ENCODE measurements at places on chromosomes 2 and 18.

- DNase-seq: peak; percentile 50
Measured at GRCh38 chr2:223941579-223942277, 3.4 kb downstream of the WDFY1 start.

GRCh38 chr2:122745603-122746002, 990.2 kb downstream of the TSN start:
- DNase-seq: no peak

GRCh38 chr2:16425462-16426336, 239.9 kb downstream of the CYRIA start:
- no peak for DNase-seq

DNA sequence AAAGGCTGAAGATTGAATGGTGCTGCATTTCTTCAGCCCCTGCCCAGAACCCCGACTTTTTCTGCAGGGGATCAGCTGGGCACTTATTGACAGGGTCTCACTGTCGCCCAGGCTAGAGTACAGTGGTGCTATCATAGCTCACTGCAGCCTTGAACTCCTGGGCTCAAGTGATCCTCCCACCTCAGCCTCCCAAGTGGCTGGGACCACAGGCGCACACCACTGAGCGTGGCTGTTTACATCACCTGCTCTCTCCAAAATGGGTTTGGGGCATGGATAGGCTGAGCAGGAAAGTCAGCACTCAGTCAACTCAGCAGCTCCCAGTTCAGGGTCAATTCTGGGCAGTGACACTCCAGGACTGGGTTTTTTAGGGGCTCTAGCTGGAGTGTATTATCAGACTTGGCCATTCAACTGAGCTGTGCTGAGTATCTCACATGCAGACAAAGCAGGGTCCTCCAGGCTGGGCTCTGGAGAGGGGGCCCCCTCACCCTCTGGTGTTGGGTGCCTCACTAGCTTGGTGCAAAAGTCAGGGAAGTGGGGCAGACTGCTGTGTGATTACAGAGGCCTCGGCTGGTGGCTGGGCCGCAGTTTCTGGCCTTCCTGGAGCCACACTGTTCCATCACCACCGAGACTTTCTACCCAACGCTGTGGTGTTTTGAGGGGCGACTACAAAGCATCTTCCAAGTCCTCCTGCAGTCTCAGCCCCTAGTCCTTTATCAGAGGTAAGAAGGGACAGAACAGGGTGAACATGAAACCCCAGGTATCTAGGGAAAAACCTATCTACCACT, 4.5 kb downstream of the ABHD1 start:
- DNase-seq: no peak

DNA sequence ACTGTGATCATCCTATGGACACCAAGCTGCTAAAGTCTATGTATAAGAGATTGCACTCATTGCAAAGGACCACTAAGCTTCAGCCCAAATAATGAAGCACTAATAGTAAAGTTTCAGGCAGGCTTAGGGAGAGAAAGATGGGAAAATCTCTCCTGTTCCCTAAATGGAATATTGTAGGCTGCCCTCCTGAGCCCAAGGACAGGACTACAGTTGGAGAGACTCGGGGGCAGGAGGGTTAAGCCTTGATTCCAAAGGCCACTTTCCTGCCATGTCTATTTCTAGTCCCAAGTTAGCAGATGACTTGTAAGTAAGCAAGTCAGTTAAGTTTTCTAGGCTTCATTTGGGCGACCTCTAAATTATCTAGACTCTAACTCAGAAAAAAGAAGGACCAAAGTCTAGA, 9.0 kb downstream of the TMEM247 start:
- no peak for DNase-seq

DNA sequence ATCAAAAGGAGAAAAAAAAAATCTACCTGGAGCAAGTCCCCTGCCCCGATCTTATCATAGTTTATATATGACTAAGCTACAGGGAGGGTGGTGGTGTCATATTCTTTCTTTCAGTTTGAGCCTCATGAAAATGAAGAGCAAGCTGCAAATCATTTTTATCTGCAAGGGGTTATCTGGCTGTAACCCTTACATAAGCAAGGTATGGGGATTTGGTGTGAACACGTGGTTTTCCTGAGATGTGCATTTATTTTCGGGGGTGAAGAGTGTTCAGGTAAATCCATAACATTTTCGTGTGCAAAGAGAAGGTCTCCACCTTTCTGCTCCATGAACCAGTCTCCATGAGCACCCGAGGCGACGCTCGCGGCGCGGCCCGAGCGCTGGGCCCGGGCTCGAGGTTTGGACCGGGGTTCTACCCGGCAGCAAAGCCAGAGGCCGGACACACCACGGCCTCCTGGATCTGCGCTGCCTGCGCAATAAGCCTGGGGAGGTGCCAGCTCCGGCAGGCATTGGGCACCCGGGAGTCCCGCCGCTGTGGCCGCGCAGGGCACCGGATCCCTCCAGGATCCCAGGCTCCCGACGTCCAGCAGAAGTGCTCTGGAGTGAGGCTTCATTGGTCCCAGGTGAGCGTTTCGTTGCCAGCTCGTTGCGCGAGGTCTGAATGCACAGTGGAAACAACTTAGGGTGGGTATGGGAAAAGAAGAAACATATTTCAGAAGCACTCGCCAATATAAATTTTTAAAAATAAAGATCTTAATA, 36.1 kb upstream of the GPD2 start:
- peak; percentile 45 for DNase-seq

DNA sequence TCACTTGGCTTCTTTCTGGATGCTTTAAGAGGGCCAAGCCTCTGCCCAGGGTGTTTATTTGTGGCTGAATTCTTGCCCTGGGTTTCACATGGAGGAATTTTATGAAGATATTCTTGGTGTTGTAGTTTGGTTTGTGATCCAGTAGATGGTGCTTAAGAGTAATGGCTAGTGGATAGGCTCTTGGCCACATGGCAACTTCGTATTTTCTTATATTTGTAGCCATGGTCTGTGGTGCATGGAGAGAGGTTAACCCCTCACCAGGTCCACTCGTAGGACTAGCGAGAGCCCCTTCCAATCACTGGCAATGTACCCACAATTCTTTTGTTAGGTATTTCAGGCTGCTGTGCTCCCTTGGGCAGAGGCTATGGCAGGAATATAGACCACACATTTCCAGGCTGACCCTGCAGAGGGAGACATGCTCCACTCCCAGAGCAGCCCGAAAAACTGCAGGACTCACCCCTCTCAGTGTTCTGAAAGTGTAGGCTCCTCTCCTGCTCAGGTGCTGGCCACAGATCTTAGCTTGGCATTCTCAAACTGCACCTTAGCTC, 582.1 kb upstream of the SETBP1 start:
- DNase-seq: no peak

GRCh38 chr2:113390124-113390849, 47.2 kb upstream of the ZNG1B start:
- peak; percentile 68 for DNase-seq

- no peak for DNase-seq
Measured at GRCh38 chr2:172198361-172198760, 95.7 kb upstream of the DLX2 start.

DNA sequence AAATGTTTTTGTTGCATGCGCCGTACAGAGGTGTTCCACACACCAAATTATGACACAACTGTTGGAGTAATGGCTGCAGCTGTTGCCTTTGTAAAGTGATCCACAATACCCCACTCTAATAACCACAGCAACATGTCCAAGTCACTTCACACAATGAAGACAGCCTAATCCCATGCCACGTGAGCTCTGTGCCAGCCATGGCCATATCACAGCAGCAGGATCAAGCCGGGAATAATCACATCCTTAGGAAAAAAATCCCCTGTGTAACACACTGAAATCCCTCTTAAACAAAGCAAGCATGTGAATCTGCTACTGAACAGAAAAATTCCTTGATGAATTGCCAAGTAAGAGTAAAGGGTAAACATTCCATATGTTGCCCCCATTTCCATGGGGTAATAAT, 179.5 kb upstream of the PARD3B start:
- no peak for DNase-seq

DNA sequence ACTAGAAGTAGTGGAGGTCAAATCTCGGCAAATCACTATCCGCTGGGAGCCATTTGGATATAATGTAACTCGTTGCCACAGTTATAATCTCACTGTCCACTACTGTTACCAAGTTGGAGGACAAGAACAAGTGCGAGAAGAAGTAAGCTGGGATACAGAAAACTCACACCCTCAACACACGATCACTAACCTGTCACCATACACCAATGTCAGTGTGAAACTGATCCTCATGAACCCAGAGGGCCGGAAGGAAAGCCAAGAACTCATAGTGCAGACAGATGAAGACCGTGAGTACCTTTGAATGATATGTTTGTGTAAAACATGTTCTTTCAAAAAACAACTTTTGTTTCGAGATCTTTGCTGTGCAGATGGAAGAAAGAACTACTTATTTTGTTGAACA, 502.6 kb downstream of the PTPRM start:
- no peak for DNase-seq

- no peak for DNase-seq
Measured at GRCh38 chr18:52348209-52348608, 8.2 kb downstream of the DCC start.

DNA sequence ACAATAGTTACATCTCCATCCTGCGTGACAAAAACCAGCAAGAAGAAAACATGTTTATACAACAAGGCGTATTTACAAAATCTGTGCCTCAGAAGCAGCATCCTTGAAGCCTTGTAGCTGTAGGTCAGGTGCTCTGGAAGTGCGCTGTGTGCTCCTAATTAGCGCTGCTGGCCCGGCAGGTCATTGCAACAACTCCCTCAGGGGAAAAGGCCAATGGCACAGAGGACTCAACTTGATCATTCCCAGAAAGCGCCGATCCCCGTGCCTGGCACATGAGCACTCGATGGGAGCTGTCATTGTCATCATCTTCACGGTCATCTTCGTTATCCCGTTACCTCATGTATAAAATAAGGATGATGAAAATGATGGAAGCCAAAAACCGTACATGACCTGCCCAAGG, 58.5 kb downstream of the EIPR1 start:
- DNase-seq: no peak

DNA sequence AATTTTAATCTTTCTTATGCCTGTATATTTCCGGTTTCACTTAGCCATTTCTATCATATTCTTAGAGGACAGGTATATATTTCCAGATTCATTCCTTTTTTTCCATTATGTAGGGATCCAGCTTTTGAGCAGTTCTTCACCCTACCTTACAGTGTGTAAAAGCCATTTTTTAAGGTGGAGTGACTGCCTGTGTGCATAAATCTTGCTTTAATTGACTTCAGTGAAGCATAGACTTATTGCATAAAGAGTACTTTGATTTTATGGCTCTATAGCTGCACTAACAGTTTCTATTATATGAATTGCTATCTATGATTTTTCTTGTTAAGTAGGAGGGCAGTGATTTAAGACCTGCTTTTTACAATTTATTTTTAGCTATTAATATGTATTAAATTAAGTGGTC, 132.6 kb downstream of the NYAP2 start:
- no peak for DNase-seq

DNA sequence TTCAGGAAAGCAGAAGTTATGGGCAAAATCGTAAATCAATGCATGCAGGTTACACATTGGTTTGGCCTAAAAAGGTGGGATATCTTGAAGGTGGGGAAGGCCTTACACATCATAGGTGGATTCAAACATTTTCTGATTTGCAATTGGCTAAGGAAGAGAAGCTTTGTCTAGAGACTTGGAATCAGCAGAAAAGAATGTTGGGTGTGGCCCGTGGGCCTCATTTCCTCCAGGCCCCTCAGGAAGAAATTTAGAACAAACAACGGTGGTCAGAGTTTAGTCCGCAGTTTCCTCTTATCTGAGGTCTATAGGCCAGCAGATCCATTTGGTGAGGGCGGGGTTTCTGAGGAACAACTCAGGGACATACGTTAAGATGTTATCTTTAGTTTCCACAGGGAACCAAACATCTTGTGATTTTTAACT, 50.9 kb upstream of the AFF3 start:
- DNase-seq: no peak

GRCh38 chr2:181305301-181306123, 151.7 kb upstream of the ITGA4 start:
- DNase-seq: peak; percentile 60

- DNase-seq: no peak
Measured at GRCh38 chr2:128868686-128869551, 550.3 kb upstream of the HS6ST1 start.

DNA sequence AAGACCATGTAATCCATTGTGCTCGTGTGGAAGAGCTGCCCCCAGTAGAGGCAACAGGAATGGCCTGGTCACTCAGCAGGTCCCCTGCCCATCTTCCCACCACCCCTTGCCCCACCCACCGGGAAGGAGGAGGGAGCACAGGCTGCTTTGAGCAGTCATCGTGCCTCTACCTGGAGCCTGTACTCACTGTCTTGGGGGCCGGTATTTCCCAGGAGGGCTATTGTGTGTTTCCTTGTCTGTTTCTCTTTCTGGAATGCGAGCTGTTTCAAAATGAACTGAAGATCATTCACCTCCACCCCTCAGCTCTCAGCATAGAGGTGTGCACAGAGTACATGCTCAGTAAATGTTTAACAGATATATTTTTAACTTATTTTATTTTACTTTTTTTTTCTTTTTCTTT, 7.7 kb upstream of the AMMECR1L start:
- DNase-seq: no peak

DNA sequence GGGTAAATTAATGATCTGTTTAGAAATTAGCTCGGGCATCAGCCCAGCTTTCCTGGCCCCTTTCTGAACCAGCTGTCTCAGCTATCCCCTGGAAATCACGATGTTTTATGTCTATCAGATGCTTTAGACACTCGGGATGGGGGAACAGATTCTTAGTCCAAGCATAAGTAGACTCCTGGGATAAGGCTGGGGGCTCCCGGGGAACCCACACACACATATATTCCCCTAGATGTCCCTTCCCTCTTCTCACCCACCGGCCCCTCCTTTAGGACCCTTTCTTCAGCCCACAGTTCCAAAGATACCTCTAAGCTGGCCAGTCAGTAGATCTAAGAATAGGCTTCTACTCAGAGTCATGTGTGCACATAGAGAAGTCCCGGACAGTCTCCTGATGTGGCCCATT, 151.5 kb upstream of the COPS8 start:
- no peak for DNase-seq

DNA sequence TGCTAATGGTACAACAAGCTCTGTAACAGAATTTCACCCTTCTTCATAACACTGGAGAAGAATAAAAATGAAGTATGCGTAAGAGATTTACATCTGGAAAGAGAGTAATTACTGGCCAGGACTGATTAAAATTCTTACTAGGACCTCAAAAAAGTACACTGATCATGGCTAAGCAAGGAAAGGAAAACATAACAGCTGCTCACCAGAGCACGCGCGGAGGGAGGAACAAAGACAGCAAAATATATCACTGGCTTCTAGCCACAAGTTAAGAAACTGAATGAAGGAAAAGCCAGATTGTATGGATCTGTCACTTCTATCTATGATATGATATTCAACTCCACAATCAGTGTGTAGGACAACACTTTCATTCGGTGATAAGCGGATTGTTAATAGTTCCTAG, 15.6 kb upstream of the CYTIP start:
- no peak for DNase-seq

DNA sequence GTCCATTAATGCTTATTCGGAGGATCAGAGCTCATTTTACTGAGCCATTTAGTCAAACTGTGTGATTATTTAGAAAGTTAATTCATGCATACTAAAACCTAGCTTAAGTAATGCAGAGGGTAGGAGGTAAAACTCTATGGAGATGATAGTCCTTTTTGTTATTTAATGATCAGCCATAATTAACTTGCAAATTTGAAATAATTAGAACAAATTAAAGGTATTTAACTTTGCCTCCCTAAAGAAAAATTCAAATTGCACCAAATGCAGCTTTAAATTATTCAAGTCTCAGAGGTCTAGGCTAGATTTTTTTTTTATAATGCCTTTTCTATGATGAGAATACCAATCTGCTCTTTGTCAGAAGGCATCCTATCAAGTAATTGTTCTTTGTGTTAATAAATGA, 310.9 kb downstream of the KIAA1328 start:
- no peak for DNase-seq
